Activated naive CD8-positive, alpha-beta T cell treated with anti-CD3 and anti-CD28 coated beads, Interleukin-2, amount 50 U/mL, for 24 hours (primary cell): ENCODE measurements at places on chromosomes 3 and 15.

DNA sequence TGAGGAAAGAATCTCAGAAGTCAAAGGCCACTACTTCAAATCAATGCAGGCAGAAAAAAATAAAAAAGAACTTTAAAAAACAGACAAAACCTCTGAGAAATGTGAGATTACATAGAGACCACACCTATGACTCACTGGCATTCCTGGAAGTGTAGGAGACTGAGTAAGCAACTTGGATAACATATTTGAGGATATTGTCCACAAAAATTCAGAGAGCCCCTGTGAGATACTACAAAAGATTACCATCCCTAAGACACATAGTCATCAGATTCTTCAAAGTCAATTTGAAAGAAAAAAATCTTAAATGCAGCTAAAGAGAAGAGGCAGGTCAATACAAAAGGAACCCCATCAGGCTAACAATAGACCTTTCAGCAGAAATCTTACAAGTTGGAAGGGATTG, 887.3 kb downstream of the NTRK3 start:
- no peak for DNase-seq

DNA sequence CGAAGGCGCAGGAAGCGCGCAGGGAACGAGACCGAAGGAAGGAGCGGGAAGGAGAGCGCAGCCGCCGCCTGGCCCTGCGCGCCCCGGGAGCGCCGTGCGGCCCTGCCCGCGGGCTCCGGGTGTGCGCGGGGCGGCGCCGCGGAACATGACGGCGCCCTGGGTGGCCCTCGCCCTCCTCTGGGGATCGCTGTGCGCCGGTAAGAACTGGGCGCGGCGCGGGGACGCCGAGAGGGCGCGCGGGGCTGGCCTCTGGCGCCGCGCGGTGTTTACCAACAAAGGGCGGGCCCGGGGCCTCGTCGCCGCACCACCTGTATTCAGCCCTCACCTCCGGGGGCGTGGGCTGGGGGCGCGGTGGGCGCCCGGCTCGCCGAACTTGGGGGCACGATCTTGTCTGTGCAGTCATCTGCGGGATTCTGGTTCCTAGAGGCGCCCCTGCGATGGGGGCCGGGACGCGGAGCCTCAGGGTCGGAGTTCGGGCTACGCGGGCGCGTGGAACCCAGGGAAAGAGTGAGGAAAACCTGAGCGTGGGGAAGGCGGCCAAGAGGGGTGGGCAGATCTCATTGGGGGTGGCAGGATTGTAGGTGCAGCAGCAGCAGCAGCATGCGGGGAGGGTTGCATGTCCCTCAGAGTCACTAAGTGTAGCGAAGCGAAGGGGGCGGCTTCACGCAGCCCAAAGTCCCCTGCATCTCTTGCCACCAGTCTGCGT, 641 bp downstream of the ACVR2B start:
- peak; percentile 29 for DNase-seq

DNA sequence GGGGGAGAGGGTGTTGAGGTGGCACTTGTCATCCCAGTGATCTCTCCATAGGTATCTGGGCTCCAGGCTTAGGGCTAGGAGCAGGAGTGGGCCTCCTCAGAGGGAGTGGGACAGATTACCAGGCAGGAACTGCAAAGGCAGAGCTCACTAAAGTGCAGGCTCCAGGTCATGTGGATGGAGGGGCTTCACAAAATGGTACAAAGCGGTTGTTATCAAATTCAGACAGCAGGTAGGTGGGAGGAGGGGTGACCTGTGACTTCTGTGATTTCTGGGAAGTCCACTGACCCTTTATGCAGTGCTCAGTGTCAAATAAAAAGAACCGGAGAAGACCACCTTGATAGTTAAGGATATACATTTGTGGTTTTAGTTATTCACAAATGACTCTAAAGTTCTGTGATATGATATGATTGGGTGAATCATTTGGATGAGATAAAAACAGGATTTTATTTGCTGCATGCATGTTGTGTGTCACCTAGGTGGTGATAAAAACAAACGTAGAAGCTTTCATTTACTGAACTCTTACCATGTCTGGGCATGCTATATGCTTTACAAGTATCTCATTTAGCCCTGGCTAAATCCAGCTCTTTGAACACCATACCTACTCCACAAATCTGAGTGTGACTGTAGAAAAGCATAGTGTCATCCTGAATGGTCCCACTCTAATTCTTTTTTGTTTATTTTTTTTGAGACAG, 20.2 kb downstream of the ST6GAL1 start:
- DNase-seq: no peak

DNA sequence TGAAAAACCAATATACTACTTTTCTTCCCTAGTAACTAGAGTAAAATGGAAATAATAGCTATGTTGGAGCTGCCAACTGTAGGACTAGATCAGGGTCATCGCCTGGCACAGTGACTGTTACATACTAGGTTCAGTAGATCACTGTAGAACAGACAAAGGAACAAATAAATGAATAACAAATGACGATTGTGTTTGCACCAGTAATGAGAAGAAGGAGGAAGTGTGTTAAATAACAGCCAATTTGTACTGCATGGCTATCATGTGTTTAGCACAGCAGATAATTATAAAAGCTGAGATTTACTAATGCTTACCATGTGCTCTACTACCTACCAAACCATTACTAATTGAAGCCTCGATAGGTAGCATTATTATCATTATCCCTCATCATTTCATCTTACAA, 85.3 kb upstream of the FXR1 start:
- DNase-seq: no peak

GRCh38 chr15:84973492-84974460, 7.9 kb upstream of the PDE8A start:
- no peak for DNase-seq

- DNase-seq: no peak
Measured at GRCh38 chr15:80822676-80823075, 43.5 kb downstream of the CEMIP start.

DNA sequence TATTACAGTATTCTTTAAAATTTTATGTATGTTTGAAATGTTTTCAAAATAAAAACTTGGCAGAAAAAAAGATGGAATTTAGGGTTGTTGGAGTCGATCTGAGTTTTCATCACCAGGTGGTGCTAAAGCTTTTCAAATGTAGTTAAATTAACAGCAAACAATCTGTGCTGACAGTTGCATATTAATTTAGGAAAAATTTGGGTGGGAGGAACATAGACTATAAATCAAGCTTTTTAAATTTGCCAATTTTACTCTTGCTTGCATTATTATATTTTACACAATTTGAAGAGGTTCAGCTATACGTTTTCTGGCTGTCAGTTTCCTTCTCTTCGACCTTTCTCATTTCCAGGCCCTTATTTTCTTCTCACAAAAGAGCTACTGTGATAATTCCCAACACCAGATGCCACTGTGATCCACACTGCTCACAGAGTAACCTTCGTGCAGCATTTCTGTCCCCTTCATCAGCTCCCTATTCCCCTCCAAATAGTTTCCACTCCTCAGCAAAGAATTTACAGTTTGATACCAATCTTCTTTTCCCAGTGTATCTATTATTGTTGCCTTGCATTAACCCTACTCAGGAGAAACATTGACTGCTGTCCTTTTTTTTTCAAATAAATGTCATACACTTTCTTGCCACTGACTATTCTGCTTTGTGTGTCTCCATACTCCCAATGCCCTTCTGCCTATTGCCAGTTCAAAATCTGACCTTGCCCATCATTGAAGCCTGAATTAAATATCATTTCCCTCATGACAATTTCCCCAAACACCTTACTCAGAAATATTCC, 53.4 kb upstream of the EIF5A2 start:
- DNase-seq: no peak

DNA sequence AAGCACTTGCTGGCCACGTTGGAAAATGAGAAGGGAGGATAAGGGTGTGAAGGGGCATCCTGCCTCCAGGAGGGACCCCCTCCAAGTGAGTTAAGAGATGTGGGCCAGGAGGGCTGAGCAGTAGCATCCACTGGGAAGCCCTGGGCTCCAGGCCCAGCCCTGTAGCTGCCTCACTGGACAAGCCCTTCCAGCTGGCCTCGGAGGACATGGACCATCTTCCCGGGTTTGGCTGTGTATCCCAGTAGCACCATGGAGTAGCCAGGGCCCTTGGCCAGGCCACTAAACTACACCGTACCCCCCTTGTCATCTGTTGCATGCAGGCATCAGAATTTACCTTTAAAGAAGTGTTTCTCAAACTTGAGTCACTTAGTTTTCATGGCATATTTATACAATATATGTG, 29.4 kb upstream of the ALDH1L1 start:
- DNase-seq: no peak

GRCh38 chr3:126490619-126491018, 14.9 kb upstream of the ZXDC start:
- no peak for DNase-seq

GRCh38 chr3:77025471-77025870, 14.4 kb upstream of the ROBO2 start:
- no peak for DNase-seq

DNA sequence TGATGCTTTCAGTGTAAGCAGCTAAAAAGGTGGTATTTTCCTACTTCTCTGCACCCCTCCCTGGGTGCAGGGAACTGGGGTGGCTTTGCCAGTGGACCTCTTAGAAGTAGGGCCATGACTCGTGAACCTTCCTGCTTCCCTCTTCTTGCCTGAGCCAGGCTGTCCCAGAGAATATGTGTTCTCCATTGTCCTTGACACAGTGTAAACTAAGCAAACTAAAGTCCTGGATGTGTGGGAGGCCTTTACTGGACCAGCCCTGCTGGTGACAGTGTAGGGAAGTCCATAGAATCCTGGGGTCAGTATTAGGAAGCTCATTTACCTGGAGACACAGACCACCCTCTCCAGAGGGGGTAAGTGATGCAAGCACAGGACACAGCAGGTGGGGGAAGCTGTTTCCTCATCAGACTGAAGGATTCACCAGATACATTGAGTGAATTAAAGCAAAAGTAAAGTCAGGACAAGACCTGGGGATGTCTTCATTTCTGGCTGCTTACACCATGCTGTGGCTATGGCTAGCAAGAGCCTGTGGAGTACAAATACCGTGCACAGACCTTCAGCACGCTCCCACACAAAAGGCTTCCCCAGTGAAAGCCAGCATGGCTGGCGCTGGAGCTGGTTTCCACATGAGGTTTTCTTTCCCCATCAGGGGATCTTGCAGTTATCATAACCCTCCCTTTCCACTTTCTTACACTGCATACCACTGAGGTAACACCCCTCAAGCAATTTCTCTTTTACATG, 64.8 kb upstream of the LPP start:
- DNase-seq: no peak

- DNase-seq: no peak
Measured at GRCh38 chr3:33430571-33430970, 9.6 kb downstream of the UBP1 start.

GRCh38 chr3:42194943-42195510, 71.0 kb downstream of the CCK start:
- DNase-seq: no peak

GRCh38 chr3:63656786-63657185, 4.3 kb downstream of the SNTN start:
- DNase-seq: no peak

DNA sequence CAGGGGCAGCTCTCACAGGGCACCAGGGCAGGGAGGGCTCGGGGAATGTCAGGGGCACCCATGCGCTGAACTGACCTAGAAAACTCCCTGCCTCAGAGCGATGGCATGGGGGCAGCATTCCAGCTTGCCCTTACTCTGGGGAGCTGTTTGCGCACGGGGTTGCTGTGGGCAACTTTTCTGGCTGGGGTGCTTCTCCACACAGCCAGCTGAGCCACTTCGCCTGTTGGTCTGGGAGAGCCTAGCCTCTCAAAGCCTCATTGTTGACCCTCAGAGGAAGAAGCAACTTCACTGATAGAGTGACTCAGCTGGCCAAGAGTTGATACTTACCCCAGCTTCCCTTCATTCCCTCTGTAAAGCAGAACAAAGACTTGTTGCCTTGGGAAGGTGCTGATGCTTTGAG, 42.6 kb upstream of the MRPS22 start:
- DNase-seq: no peak

DNA sequence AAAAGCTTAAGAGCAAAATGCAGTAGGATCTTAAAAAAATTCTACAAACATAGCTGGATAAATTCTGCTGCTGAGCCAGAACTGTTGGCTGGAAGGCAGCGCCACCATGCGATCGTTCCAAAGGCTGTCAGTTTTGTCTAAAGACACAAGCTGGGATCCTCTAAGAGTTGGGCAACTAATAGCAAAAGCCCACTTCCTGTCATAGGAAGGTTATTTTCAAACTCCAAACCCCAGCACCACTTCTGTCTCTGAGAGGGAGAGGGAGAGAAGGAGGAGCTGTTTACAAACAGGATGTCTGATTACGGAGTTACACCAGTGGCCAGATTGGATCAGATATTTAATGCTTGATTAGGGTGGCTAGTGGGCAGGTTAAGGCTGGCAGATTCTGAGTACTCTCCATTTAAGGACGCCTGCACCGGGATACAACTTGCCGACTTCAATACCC, 44.0 kb downstream of the EIF4E3 start:
- peak; percentile 47 for DNase-seq

- no peak for DNase-seq
Measured at GRCh38 chr3:194298331-194299227, 52.5 kb downstream of the CPN2 start.

DNA sequence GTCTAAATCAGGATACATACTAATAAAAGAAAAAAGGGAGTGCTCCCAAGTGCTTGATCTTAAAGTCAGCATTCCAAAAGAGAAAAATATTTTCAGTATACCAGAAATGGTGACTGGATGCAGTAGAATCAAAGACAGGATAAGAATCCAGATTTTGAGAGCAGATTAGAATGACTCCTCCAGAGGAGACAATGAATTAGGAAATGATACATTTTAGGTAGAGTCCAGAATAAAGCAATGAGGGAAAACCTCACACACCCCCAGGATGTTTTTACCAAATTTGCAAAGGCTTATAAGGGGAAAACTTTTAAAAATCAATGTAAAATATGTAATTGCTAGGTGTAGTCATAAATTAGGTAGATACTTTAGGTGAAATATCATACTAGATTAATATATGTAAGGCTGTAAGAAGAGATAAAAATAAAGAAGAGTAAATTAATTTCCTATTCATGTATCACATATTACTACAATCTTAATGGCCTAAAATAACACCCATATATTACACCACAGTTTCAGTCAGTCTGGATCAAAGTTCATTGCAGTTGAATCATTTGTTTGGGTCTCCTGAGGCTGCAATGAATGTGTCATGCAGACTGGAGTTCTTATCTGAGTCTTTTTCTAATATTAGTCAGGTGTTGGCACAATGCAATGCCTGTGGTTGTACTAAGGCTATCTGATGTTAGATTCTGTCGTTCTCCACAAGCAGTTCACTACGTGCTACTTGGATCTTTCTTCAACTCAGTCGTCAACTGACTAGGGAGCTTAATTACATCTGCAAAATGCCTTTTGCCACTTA, 547.8 kb upstream of the EPHA6 start:
- DNase-seq: no peak

DNA sequence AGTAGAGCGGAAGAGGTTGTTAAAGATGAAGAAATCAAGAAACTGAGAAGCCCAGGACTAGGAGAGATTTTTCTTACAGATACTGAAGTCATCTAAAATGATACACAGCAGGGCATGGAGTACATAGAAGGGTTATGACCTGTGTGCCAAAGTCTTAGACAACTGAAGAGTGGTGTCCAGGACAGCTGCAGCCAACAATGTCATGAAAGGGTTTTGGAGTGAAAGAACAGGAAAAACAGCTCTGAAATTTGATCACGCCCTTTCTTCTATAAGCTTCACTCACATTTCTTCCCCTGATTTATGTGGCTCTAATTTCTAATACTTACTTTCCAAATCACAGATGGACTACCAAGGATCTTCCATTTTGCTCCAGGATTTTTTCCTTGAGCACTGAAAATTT, 3.0 kb downstream of the CFAP20DC start:
- DNase-seq: no peak

GRCh38 chr15:95929232-95929846, 401.2 kb upstream of the NR2F2 start:
- DNase-seq: no peak

GRCh38 chr3:104521606-104522336, 844.9 kb upstream of the ALCAM start:
- DNase-seq: no peak

GRCh38 chr3:174462916-174463315, 396.2 kb upstream of the NAALADL2 start:
- DNase-seq: no peak
